AG04449 (cell line): ENCODE measurements at places on chromosomes 11 and 22.

- no peak for DNase-seq
These were observed 2.3 kb upstream of the PVALB start for GRCh38 chr22:36819112-36819511.

- DNase-seq: no peak
These were observed 77.3 kb downstream of the DEUP1 start for GRCh38 chr11:93407777-93408401.

DNA sequence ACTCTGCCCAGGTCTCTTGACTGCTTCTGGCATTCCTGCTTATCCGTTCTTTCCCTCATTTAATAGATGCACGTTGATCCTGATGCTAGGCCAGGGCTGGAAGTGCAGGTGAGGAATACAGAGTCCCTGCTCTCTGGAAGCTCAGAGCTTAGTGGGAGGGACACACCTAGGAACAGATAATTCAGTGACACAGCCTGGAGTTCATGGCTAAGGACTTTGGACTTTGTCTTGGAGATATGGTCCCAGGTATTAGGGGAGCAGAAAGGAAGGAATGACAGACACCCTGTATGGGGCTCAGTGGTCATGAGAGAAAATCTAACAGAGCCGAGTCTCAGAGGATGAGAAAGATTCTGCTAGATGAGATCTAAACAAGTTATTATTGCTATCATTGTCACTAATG lies 160.6 kb downstream of the PKNOX2 start:
- no peak for DNase-seq

DNA sequence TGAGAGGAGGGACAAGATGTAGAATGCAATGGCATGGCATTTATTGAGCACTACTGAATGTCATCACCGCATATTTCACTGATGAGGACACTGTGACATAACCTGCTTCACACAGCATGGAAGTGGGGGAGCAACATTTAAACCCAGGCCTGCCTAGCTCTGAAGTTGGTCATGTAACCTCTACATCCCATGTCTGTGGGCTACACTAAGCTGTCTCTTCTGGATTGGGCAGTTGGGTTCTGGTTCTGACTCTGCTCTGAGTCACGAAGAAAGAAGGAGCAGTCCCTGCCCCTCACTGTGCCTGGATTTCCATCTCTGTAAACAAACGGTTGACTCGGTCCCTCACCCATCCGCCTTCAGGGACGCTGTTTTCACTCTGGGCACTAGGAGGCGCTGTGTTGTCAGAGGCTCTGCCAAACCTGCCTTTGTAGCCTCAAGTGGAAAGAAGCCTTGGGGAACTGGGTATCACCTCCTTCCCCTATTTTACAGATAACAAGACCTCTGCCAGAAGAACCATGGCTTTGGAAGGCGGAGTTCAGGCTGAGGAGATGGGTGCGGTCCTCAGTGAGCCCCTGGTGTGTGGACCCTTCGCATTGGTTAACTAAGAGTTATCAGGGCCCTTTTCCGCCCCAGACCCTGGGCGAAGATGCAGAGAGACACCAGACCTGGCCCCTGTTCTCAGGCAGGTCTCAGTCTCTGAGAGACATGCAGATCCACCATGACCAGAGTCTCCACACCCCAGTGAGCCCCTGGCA lies 12.7 kb upstream of the ARHGEF17 start:
- no peak for DNase-seq

DNA sequence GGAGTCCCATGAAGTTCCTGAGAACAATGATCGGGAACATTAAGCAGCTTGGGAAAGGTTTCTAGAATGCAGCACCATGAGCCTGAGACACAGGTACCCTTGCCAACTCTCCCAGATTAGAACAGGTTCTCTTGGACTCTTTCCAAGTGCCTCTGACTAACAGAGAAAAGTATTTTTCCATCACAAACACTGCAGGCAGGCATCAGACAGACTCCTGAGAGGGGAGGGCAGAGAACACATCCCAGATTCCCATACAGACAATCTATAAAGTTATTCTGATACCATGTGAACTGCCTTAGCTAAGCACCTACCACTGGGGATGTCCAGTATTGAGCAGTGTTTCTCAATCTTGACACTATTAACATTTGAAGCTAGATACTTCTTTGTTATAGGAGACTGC lies 27.3 kb downstream of the SERGEF start:
- no peak for DNase-seq

DNA sequence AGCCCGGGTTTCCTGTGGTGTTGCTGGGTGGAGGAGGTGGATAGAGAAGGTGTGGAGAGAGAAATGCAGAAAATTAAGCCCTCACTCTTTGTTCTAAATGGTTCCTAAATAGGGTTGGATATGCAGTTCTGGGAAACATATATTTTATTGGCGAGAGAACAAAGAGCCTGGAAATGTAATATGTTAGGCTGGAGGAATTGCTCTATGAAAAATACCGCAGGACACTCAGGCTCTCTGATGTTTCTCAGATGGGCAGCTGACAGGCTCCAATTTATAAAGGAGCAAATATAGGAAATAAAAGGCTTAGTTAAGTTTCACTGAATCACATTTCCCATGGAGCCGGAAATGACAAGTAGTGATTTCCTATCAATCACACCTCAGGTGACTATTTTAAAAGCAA lies 428.0 kb downstream of the TMEM135 start:
- DNase-seq: no peak

DNA sequence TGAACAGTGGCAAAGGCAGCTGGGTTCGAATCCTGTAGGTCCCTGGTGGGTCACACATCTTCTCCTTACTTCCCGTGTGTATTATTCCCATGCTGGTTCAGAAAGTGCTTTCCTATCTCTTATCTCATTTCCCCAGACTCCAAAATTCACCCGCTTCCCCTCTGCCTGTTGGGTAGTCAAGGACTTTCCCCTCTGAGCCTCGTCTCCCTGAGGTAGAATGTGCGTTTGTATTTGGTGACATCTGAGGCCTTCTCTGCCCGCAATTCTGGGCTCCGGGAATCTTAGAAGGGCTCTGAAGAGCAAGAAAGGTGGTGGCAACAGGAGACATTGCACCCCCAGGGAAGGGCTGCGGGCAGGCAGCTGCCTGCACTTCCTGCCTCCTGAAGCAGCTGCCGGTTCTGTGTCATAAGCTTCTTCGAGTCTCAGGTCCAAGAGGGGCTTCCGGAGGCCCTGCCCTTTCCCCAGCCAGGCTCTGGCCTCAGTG lies 5.9 kb downstream of the LRRC32 start:
- DNase-seq: no peak

DNA sequence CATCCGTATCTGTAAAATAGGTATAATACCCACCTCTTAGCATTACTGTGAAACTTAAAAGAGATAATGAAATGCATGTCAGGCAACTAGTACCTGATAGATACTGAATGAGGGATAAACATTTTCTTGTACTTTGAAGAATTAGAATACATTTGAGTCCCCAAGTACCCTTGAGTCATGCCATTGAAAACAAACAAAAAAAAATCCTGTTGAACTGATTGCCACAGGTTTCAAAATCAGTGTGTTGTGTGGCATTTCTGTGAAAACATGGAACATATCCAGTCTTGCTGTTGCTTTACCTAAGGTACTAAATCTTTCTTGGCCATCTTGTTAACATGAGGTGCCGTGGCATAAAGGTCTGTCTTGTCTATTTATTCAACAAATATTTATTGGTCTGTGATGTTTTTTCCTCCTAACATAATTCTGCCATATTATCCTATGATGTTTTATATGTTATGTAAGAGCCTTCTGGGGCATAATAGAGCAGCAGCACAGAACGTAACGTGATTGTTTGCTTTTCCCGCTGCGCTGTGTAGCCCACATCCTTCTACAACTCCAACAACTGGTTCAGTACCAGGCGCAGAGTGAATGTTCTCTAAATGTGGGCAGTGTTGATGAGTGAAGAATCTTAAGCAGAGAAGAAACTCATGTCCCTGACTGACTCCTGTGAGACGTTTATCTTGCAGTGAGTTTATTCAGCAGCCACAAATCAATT lies 79.3 kb upstream of the RAB1B start:
- no peak for DNase-seq

GRCh38 chr11:17805873-17806272 lies 71.3 kb downstream of the KCNC1 start:
- DNase-seq: no peak

DNA sequence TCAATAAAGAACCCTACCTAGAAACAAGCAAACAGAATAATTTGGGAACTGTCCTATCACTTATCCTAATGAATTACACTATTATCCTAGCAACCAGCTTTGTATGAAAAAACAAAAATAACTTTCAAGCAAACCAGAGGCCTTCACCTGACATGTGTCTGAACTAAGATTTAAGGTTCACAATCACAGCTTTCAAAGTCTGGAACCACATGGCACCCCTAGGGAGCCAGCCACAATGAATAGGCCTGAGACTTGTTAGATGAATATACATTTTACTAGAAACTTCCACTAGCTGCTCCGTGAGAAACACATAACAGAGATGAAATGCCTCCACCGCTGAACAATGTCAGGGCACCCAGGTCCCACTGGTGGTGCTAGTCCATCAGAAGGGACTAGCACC lies 65.8 kb upstream of the CYP2D6 start:
- DNase-seq: no peak

GRCh38 chr11:8658321-8659057 lies 24.0 kb downstream of the TRIM66 start:
- no peak for DNase-seq

- no peak for DNase-seq
These were observed 703.7 kb downstream of the DLG2 start for GRCh38 chr11:84923489-84923888.

DNA sequence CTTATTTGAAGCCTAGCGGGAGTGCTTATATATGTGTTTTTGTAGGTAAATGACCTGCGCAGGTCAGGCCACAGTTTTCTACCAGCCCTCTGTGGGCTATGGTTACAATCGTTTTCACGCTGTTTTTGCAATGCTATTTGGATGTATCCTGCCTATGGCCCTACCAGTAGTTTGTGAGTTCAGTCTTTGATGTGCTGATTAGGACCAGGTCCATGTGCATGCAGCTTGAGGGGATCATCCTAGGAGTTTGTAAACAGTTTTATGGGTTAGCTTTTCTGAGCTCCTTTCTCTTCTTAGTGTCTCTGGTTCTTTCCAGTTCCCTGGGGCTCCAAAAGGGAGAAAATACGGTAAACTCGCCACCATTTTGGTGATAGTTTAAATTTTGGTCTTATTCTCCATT lies 142.5 kb downstream of the LDLRAD3 start:
- DNase-seq: no peak
